Smooth muscle cell of the coronary artery (primary cell): ENCODE measurements at places on chromosomes 5 and 9. TPM values are rescaled to one million over a fixed set of nuclear protein-coding genes. Genes with fewer than 3 reads are reported as not detected.

PHF24 gene
- total RNA-seq = under 0.01 TPM in 2 replicates

ZNF883 gene
- total RNA-seq = 2.6 and 4.0 TPM in 2 replicates

CATSPER3 gene
- total RNA-seq = 0.08 TPM in 1 of 2 replicates, not detected in the other

CYLC2 gene
- total RNA-seq = not detected in 2 replicates

PCDHB8 gene
- total RNA-seq = 0.23 and 0.35 TPM in 2 replicates

PDZD2 gene
- total RNA-seq = 0.23 TPM in 1 of 2 replicates, not detected in the other

RMRP gene
- 21,628 and 54,922 TPM in 2 replicates for total RNA-seq

ZNF366 gene
- under 0.01 and 0.12 TPM in 2 replicates for total RNA-seq

CCL27 gene
- total RNA-seq = 0.47 TPM in 1 of 2 replicates, not detected in the other
